ENCODE measurements at places on chromosomes 13 and 19. TPM values are rescaled to one million over a fixed set of nuclear protein-coding genes. Genes with fewer than 3 reads are reported as not detected.

The TEX29 gene
- not detected for total RNA-seq

The ARL11 gene
- total RNA-seq, result not detected

The AXL gene
- 454 TPM for total RNA-seq

The FOXA3 gene
- total RNA-seq, result not detected

The RNF17 gene
- total RNA-seq, result not detected

The DOHH gene
- 16.5 TPM for total RNA-seq

The LRRC8E gene
- 5.7 TPM for total RNA-seq

The CEACAM16 gene
- not detected for total RNA-seq

The SPRED3 gene
- total RNA-seq, result 14.8 TPM

DNA sequence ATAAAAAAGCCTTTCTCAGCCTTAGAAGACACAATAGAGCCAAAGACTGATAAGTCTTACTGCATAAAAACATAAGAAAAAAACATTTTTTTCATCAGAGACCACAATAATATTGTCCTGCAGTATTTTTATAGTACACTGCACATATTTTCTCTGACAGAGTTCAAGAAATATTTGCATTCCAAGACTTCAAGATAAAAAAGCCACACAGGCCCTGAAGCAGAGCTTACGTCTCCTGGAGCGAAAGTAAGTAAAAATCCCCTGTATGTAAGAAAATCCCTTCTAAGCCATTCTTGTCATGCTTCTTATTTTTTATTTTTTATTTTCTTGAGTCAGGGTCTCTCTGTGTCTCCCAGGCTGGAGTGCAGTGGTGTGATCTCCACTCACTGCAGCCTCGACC, 755.9 kb downstream of the LIG4 start:
- DNase-seq, result no peak

DNA sequence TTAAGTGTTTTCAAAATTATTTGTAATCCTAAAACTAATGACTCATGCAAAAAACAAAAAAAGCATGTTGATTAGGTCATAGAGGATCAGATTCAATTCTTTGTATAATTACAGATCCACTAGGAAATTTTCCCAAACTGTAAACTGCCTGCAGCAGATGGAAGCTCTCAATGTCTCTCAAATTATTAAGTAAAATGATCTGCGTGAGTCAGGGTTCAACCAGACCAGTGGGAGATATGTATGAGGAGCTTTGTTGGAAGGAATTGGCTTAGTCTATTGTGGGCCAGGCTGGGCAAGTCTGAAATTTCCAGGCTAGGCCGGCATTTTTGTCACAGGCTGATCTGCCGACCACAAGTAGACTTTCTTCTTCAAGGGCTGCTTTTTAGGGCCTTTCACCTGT, 14.4 kb upstream of the SACS start:
- DNase-seq, result peak; percentile 44

DNA sequence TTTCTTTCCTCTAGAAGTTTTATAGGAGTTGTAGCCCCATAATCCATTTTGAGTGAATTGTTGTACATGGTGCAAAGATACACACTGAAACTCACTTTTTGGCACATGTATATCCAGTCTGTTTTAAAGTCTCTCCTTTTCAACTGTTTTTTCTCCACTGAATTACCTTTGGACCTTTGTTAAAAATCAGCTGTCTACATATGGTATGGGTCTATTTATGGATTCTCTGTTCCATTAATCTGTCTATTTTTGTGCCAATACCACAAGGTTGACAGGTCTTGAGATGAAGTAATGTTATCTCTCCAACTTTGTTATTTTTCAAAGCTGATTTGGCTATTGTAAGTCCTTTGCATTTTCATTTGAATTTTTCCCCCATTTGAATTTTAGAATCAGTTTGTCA, 4.7 kb downstream of the HNRNPA1L2 start:
- no peak for DNase-seq

GRCh38 chr13:74675972-74676371, 541.8 kb upstream of the KLF12 start:
- no peak for DNase-seq

DNA sequence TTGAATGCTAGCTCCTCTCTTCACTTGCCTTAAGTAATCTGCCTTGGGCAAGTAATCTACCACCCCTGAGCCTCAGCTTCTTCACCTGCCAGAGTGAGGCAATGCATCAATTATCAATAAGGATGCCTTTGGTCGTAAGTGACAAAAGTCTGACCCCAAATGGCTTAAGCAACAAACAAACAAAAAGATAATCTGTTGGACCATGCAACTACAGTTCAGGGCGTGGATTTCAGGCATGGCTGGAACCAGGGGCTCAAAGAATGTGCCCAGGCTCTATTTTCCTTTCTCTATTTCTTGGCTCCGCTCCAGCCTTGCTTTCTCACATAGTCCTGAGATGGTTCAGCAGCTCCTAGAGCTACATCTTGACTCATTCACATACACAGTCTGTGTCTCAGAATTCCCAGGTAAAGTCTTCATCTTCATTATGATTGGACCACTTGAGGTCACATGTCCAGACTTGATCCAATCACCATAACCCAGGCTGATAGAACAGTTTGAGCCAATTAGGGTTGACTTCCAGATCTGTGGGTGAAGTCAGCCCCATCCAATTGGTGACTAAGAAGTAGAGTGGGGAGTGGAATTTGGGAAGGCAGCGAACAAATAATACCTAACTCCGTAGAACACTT, 29.6 kb downstream of the ACSBG2 start:
- no peak for DNase-seq

- DNase-seq, result no peak
These were observed 3.4 kb downstream of the FCAR start for GRCh38 chr19:54877471-54877870.

DNA sequence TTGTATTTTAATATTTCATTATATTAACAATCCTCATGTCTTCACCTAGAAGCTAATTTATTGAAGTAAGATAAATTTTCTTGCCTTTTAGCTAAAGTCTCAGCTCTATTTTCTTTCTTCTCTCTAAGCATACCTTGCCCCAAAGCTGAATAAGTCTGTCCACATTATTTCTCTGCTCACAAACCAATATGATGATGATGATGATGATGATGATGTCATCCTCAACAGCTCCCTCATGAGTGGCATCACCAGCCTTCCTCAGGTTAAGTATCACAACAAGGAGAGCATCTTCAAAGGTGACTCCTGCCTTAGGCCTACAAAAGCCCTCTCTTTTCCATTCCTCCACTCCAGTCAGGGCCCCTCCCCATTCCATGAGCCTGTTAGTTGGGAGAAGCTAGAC, 31.9 kb upstream of the ATP12A start:
- no peak for DNase-seq

Measured in HFFc6 (cell line).